T-helper 17 cell (primary cell): ENCODE measurements at places on chromosomes 6 and 20. TPM values are rescaled to one million over a fixed set of nuclear protein-coding genes. Genes with fewer than 3 reads are reported as not detected.

GRCh38 chr20:14193885-14194284 is 143.5 kb downstream of the FLRT3 start:
- H3K36me3 ChIP-seq: no peaks in the 10 kb centered on the region
- no peak for DNase-seq
- no peak overlapping the region for H3K27ac ChIP-seq
- H3K27me3 ChIP-seq: no peaks in the 10 kb centered on the region
- no peak overlapping the region for H3K4me3 ChIP-seq
- no peaks in the 10 kb centered on the region for H3K4me1 ChIP-seq

Gene MED23
- total RNA-seq: 60.4 TPM

DNA sequence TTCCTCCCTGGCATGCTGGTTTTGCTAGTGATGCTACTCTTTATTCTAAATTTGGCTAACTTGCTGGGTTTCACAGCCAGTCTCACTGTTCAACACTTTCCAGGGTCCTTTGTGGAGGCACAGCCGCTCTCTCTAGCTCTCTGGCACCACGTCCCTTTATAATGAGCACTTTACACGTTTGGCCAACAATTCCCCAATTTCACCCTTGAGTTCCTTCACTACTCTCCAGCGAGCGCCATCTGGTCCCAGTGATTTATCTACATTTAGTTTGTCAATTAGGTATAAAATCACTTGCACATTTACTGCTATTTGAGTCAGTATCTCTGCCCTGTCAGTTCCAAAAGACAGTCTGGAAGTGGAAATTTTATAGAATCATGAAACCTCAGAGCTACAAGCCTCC is 241.9 kb upstream of the MOCS1 start:
- no peak overlapping the region for H3K4me3 ChIP-seq
- DNase-seq: no peak
- H3K27ac ChIP-seq: no peak overlapping the region
- peaks cover 10% of the 10 kb centered on the region for H3K27me3 ChIP-seq
- no peaks in the 10 kb centered on the region for H3K36me3 ChIP-seq

DNA sequence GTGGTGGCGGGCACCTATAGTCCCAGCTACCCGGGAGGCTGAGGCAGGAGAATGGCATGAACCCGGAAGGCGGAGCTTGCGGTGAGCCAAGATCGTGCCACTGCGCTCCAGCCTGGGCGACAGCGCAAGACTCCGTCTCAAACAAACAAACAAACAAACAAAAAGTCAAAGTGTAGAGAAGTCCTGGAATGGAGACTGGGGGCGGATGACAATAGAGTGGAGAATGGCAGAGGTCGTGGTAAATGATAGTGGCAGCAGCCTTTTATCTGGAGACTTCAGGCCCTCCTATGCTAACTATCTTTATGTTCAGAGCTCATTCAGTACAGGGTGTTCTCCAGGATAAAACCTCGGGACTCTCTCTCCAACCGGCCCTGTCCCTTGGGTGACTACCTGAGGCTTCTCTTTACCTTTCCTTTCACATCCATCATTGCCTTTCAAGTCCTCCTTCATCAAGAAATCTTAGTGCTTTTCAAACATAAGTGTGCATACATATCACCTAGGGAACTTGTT is 1.4 kb upstream of the FKBPL start:
- H3K4me3 ChIP-seq: peak overlapping the region; percentile 6
- H3K36me3 ChIP-seq: no peaks in the 10 kb centered on the region
- peaks cover 11% of the 10 kb centered on the region for H3K27me3 ChIP-seq
- H3K4me1 ChIP-seq: peaks cover 18% of the 10 kb centered on the region
- no peak overlapping the region for H3K27ac ChIP-seq
- no peak for DNase-seq

Gene TFAP2A
- 0.18 TPM for total RNA-seq

GRCh38 chr6:66082914-66083313 is 375.9 kb upstream of the EYS start:
- H3K4me3 ChIP-seq: no peak overlapping the region
- H3K27ac ChIP-seq: no peak overlapping the region
- H3K36me3 ChIP-seq: no peaks in the 10 kb centered on the region

DNA sequence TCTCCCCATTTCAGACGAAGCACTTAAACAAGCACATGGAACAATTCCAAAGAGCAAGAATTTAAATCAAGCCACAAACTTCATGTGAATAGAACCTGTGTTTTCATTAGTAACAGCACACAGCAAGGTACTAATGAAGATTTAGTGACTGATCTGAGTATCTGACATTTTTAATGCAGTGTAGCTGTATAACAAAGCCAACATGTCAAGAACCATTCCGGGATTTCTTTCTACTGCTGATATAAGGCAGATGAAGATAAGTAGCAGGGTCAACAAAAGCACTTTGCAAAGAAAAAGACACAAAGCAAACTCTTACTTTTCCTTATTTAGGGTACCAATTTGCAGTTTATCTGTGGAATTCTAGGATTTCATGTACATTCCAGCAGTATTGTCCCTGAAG is 11.3 kb downstream of the SLC17A5 start:
- peaks cover 12% of the 10 kb centered on the region for H3K4me1 ChIP-seq
- no peak overlapping the region for H3K4me3 ChIP-seq
- DNase-seq: no peak
- H3K27me3 ChIP-seq: no peaks in the 10 kb centered on the region

- no peaks in the 10 kb centered on the region for H3K36me3 ChIP-seq
- no peaks in the 10 kb centered on the region for H3K4me1 ChIP-seq
- DNase-seq: no peak
- H3K27ac ChIP-seq: no peak overlapping the region
- H3K4me3 ChIP-seq: no peak overlapping the region
Measured at GRCh38 chr6:105680131-105680530, 277.2 kb upstream of the PREP start.

- no peak overlapping the region for H3K4me3 ChIP-seq
- H3K36me3 ChIP-seq: no peaks in the 10 kb centered on the region
- no peak for DNase-seq
- peaks cover 10% of the 10 kb centered on the region for H3K27me3 ChIP-seq
- no peaks in the 10 kb centered on the region for H3K4me1 ChIP-seq
- no peak overlapping the region for H3K27ac ChIP-seq
Measured at GRCh38 chr20:39568109-39568508, 606.0 kb downstream of the DHX35 start.

- H3K4me3 ChIP-seq: no peak overlapping the region
- no peaks in the 10 kb centered on the region for H3K27me3 ChIP-seq
Measured at GRCh38 chr6:169213814-169214520, 39.7 kb downstream of the THBS2 start.

Gene BTNL2
- not detected for total RNA-seq

Gene GHRH
- not detected for total RNA-seq

GRCh38 chr6:129212081-129212480 is 329.1 kb downstream of the LAMA2 start:
- H3K27me3 ChIP-seq: peaks cover 14% of the 10 kb centered on the region
- H3K27ac ChIP-seq: no peak overlapping the region
- DNase-seq: no peak
- H3K4me3 ChIP-seq: no peak overlapping the region
- peaks cover 2% of the 10 kb centered on the region for H3K36me3 ChIP-seq
- H3K4me1 ChIP-seq: no peaks in the 10 kb centered on the region
